ENCODE measurements at places on chromosomes 16 and 17.

GRCh38 chr17:65430209-65430833, 131.1 kb downstream of the AXIN2 start:
- no peak overlapping the region for H3K4me3 ChIP-seq
- H3K27me3 ChIP-seq, result no peaks in the 10 kb centered on the region
- no peak for DNase-seq
- no peaks in the 10 kb centered on the region for H3K4me1 ChIP-seq

DNA sequence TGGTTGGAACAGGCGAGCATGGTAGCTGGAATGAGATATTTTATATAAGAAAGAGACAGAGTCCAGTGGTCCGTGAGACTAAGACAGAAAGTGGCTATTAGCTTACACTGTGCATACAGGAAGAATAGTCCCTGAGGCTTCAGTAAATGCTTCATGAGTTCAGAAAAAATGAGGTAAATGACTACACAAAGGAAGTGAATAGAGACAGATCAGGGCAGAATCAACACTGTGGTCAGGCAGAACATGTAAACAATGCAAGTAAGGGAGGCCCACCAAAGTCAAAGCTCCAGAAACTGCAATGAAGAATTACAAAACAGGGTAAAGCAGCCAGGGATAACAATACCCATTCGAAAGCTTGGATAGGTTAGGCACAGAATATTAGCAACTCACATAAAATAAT, 4.8 kb downstream of the ABCA10 start:
- DNase-seq, result no peak
- no peak overlapping the region for H3K27ac ChIP-seq
- H3K4me1 ChIP-seq, result no peaks in the 10 kb centered on the region
- H3K4me3 ChIP-seq, result no peak overlapping the region

DNA sequence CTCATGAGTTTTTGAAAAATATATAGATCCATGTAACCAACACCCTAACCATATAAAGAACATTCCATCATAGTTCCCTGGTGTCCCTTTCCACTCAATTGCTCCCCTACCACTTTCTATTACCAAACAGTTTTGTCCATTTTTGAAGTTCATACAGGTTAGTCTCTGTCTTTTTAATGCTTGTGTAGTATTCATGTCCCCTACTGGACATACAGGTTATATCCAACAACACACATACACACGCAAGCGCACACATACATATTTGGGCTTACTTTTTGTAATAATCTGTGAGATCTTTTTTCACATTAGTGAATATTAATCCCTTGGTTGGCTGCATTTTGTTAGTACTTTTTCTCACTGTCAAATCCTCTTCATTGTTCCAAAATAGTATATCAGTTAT, 6.4 kb downstream of the CRYBA1 start:
- H3K4me3 ChIP-seq, result no peak overlapping the region
- no peak for DNase-seq
- no peaks in the 10 kb centered on the region for H3K4me1 ChIP-seq
- no peaks in the 10 kb centered on the region for H3K27me3 ChIP-seq
- peaks cover 19% of the 10 kb centered on the region for H3K36me3 ChIP-seq
- H3K27ac ChIP-seq, result no peak overlapping the region

DNA sequence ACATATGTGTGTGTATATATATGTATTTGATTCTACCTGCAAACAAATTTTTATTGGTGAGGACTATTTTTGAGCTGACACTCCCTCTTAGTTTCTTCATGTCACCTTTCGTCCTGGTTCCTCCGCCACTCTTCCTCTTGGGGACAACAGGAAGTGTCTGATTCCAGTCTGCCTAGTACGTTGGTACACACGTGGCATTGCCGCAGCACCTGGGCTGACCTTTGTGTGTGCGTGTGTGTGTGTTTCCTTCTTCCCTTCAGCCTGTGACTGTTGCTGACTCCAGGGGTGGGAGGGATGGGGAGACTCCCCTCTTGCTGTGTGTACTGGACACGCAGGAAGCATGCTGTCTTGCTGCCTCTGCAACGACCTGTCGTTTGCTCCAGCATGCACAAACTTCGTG, 29.4 kb upstream of the CACNG5 start:
- H3K4me3 ChIP-seq, result no peak overlapping the region
- H3K36me3 ChIP-seq, result no peaks in the 10 kb centered on the region
- no peaks in the 10 kb centered on the region for H3K27me3 ChIP-seq

GRCh38 chr16:66652661-66653360, 43.7 kb downstream of the CMTM4 start:
- H3K4me1 ChIP-seq, result peaks cover 8% of the 10 kb centered on the region
- no peak overlapping the region for H3K4me3 ChIP-seq
- H3K27ac ChIP-seq, result no peak overlapping the region

- peaks cover 43% of the 10 kb centered on the region for H3K4me1 ChIP-seq
- no peaks in the 10 kb centered on the region for H3K27me3 ChIP-seq
- DNase-seq, result no peak
- no peak overlapping the region for H3K4me3 ChIP-seq
- H3K36me3 ChIP-seq, result no peaks in the 10 kb centered on the region
Measured at GRCh38 chr16:81544261-81544660, 99.7 kb downstream of the CMIP start.

DNA sequence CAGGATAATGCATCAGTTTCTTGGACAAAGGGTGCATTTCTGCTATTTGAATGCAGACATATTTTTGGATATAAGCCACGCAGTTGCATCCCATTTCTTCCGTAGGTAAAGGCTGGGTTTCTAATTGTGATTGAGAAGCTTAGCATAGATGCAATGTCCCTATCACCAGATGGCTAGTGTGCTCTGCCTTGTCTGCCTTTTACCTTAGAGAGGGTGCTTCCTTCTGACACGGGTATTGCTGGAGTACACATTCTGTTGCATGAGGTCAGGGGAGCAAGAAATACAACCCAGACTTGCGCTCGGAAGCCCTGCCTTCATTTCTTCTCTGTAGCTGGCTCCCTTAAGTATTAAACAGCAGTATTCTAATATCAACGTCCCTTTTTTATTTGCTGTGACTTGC, 337.4 kb downstream of the WWOX start:
- H3K36me3 ChIP-seq, result no peaks in the 10 kb centered on the region
- H3K4me3 ChIP-seq, result no peak overlapping the region
- no peaks in the 10 kb centered on the region for H3K4me1 ChIP-seq
- no peak overlapping the region for H3K27ac ChIP-seq

DNA sequence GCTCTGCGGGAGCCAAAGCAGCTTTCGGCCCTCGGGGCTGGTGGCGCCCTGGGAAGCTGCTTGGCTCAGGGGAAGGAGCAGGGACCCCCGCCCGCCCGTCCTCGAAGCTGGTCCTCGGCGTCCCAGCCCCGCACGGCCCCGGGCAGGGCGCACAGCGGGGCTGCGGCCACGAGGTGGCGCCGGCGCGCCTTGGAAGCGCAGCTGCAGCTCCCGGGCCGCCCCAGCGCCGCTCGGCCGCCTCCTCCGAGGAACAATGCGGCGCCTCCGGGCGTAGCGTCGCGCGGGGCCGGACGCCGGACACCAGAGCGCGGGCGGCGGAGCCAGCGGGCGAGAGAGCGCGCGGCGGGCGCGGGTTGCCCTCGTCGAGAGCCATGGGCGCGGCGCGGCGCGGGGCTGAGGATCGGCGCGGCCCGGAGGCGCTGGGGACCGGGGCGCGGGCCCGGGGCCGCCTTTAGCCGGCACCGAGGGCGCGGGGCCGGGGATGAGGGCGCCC, at the start of gene MGAT5B:
Gene MGAT5B, plus strand, starts transcription at position 229 of the 493 bp plus-strand sequence. CDS start 626 bp downstream, outside the sequence.
- peaks cover 23% of the 10 kb centered on the region for H3K27me3 ChIP-seq
- H3K36me3 ChIP-seq, result no peaks in the 10 kb centered on the region
- no peak within 1 kb of the TSS for H3K4me3 ChIP-seq
- peaks cover 11% of the 10 kb centered on the region for H3K4me1 ChIP-seq
- no peak within 1 kb of the TSS for H3K27ac ChIP-seq

DNA sequence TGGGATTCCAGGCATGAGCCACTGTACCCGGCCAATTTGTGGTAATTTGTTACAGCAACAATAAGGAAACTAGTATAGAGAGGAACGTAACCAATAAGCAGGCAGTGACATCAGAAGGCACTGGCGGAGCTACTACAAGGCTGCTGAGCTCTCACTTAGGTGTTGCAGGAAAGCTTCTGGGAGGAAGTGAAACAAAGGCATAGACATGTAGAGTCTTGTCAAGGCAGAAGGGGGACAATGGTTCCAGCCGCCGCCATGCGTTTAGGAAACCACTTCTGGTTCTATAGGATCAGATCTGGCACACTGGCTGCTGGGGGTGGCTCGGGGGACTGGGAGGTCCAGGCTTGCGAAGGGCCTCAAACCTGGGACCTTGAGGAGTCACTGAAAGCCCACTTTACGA, 9.4 kb upstream of the CPSF4L start:
- H3K4me3 ChIP-seq, result no peak overlapping the region
- peaks cover 6% of the 10 kb centered on the region for H3K4me1 ChIP-seq
- no peaks in the 10 kb centered on the region for H3K27me3 ChIP-seq
- no peak overlapping the region for H3K27ac ChIP-seq

- peaks cover 9% of the 10 kb centered on the region for H3K4me1 ChIP-seq
Measured at GRCh38 chr16:68230176-68230571, 5.8 kb downstream of the ESRP2 start.

DNA sequence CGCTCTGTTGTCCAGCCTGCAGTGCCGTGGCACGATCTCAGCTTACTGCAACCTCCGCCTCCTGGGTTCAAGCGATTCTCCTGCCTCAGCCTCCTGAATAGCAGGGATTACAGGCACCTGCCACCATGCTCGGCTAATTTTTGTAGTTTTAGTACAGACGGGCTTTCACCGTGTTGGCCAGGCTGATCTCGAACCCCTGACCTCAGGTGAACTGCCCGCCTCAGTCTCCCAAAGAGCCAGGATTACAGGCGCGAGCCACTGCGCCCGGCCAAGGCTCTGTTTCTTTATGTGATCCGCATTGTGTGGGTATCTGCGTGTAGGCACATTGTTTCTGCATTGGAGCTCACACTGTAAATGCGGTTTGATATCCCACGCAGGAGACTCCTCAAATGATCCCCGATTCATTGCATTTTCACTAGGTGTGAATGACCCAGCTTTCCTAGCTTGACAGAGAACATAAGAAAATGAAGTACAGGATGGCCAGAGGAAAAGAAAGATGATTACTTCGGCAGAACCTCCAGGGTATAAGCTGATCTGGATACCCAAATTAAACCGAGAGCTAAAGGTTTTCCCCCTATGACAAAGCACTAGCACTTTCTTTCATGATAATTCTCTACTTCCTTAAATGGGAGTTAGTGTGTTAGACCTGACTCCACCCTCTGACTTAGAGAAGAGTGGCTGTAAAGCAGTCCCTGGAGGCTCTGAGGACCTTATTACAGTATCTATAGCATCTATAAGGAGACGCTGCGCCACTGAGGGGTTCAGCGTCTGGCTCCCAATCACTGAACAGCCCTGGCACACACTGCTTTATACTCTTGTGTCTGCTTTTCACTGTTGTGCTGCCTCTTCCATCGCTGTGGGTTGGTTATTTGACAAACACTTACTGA, 17.3 kb downstream of the COTL1 start:
- H3K4me3 ChIP-seq, result no peak overlapping the region
- peak overlapping the region; percentile 78 for H3K27ac ChIP-seq
- H3K36me3 ChIP-seq, result no peaks in the 10 kb centered on the region

GRCh38 chr16:31403590-31404352, 10.6 kb downstream of the ITGAD start:
- H3K4me1 ChIP-seq, result peaks cover 49% of the 10 kb centered on the region
- H3K27me3 ChIP-seq, result no peaks in the 10 kb centered on the region
- H3K4me3 ChIP-seq, result no peak overlapping the region

DNA sequence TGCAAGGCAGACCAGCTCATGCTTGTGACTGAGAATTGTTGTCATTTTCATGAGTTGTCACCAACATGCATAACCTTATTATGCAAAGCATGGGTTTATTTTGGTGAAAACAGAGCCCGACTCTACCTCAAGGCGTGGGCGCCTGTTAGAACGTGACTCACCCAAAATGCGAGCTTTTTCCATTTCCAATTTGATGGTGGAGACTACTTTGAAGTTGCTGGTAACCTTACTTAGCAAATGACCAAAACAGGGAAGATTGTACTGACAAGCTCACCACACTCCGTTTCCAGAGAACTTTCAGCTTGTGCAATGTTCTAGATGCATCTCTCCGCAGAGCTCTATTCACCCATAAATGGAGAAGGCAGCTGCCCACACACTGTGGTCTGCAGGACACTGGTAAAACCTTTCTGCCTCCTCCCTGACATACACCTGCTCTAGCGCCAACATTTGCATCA, 284.5 kb downstream of the MAF start:
- DNase-seq, result no peak
- peaks cover 2% of the 10 kb centered on the region for H3K27me3 ChIP-seq
- H3K4me3 ChIP-seq, result no peak overlapping the region
- H3K36me3 ChIP-seq, result no peaks in the 10 kb centered on the region
- H3K27ac ChIP-seq, result no peak overlapping the region

GRCh38 chr17:3886776-3887175, 6.1 kb downstream of the CAMKK1 start:
- H3K4me3 ChIP-seq, result no peak overlapping the region
- H3K4me1 ChIP-seq, result peaks cover 23% of the 10 kb centered on the region
- no peaks in the 10 kb centered on the region for H3K36me3 ChIP-seq
- no peaks in the 10 kb centered on the region for H3K27me3 ChIP-seq
- no peak for DNase-seq

- DNase-seq, result no peak
- H3K36me3 ChIP-seq, result peaks cover 10% of the 10 kb centered on the region
Measured at GRCh38 chr16:69821844-69822173, 59.7 kb downstream of the WWP2 start.

- no peaks in the 10 kb centered on the region for H3K27me3 ChIP-seq
- DNase-seq, result no peak
- H3K36me3 ChIP-seq, result no peaks in the 10 kb centered on the region
- H3K4me1 ChIP-seq, result no peaks in the 10 kb centered on the region
- H3K4me3 ChIP-seq, result no peak overlapping the region
Measured at GRCh38 chr16:14051103-14051729, 19.9 kb upstream of the MRTFB start.

- no peak for DNase-seq
- no peaks in the 10 kb centered on the region for H3K4me1 ChIP-seq
- H3K27ac ChIP-seq, result no peak overlapping the region
- H3K4me3 ChIP-seq, result no peak overlapping the region
- H3K27me3 ChIP-seq, result no peaks in the 10 kb centered on the region
Measured at GRCh38 chr17:61478790-61479492, 26.7 kb downstream of the TBX4 start.

GRCh38 chr17:1104222-1104621, 75.6 kb downstream of the ABR start:
- no peak overlapping the region for H3K27ac ChIP-seq
- DNase-seq, result no peak
- H3K27me3 ChIP-seq, result no peaks in the 10 kb centered on the region
- peaks cover 16% of the 10 kb centered on the region for H3K4me1 ChIP-seq
- no peak overlapping the region for H3K4me3 ChIP-seq

DNA sequence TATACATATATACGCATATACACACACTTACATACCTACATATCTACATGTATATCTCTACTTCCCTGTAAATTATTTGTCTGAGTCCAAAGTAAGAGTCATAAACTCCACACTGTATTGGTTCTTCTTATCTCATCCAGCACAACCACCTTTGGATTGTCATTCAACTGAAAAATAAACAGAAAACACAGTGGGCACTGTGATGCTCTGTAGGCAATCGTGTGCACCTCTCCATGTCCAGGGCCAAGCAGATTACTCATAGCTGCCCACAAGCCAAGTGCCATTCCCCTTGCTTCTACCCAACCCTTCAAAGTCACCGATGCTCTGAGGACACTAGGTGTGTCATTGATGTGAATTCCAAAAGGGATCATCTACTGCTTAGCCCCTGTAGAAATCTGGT, 12.9 kb upstream of the TEKT3 start:
- no peaks in the 10 kb centered on the region for H3K4me1 ChIP-seq
- no peak overlapping the region for H3K27ac ChIP-seq
- no peaks in the 10 kb centered on the region for H3K36me3 ChIP-seq
- no peak for DNase-seq
- H3K4me3 ChIP-seq, result no peak overlapping the region

- peaks cover 40% of the 10 kb centered on the region for H3K36me3 ChIP-seq
- peak overlapping the region; percentile 81 for H3K27ac ChIP-seq
- peaks cover 40% of the 10 kb centered on the region for H3K4me1 ChIP-seq
Measured at GRCh38 chr17:45248132-45248957, 13.5 kb downstream of the SPATA32 start.
